ENCODE measurements at places on chromosomes 13 and 19. TPM values are rescaled to one million over a fixed set of nuclear protein-coding genes. Genes with fewer than 3 reads are reported as not detected.

PALM3 gene
- 25.9 TPM for total RNA-seq

PSG3 gene
- total RNA-seq, result not detected

RASGRP4 gene
- total RNA-seq, result 4.1 TPM

SPRED3 gene
- total RNA-seq, result 5.2 TPM

ATF5 gene
- 10.8 TPM for total RNA-seq

ZNF44 gene
- total RNA-seq, result 7.6 TPM

CYP4F8 gene
- not detected for total RNA-seq

PCDH8 gene
- 1.2 TPM for total RNA-seq

TLE2 gene
- total RNA-seq, result 20.0 TPM

UPF1 gene
- 77.3 TPM for total RNA-seq

DNA sequence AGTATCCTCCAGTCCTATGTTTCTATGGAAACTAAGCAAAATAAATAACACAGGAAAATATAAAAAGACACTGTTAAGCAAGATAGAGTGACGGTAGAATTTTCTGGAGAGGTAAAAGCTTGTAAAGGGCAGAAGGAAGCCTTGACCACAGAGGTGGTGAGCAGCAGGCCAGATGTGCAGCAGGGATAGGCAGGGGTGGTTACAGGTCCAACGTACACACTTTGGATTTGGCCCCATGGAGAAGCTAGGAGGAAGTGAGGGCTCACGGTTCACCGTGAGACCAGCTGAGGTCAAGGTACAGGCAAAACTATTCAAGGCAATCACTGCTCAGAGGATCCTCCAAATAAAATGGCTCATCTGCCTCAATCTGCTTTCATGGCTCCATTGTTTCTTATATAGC, 242.8 kb downstream of the B3GLCT start:
- no peak for DNase-seq

DNA sequence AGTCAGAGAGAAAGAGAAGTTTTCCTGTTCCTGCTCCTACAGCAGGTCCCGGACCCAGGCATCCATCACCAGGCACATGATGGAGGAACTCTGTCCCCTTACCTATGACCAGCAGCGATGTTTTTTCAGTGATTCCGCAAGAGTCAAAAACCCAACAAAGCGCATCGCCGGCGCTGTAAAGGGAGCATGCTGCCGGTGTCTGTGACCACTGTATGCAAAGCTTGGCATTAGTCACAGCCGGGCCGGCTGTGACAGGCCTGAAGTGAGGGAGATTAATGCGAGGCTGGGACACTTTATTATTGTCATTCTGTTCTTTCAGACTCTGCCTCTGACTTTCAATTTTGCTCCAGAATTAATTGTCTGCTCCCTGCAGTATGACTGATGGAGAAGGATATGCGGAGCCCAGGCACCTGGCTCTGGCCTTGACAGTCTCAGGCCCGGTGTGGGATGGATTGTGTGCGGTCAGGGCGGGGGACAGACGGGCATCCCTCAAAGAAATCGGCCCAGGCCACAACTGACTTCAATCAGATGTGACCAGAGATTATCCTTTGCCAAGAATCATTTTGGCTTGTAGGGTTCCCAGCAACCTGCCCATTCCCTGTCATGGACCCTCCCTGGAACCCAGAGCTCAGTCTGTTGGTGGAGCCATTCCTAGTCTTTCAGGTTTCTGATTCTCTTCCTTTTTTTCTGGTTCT, 462.0 kb upstream of the ZNF507 start:
- DNase-seq, result no peak

- no peak for DNase-seq
Measured at GRCh38 chr13:47213047-47213446, 316.2 kb upstream of the HTR2A start.

DNA sequence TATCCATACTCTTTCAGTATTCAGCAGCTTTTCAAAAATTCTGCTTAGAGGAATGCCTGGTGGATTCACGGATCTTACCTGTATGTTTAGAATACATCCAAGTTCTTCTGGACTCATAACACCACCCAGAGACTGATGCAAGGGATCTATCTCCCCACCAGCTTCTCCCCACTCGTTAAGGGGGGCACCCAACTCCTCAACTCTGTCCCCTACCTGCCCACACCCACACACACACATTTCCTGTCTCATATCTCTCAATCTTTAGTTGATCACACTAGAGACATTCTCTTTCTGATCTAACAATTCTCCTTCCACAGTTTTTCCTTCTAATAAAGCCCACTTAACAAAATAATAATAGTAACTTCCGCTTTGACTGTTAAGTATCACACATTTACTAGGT, 110.1 kb downstream of the DLEU7 start:
- DNase-seq, result no peak

DNA sequence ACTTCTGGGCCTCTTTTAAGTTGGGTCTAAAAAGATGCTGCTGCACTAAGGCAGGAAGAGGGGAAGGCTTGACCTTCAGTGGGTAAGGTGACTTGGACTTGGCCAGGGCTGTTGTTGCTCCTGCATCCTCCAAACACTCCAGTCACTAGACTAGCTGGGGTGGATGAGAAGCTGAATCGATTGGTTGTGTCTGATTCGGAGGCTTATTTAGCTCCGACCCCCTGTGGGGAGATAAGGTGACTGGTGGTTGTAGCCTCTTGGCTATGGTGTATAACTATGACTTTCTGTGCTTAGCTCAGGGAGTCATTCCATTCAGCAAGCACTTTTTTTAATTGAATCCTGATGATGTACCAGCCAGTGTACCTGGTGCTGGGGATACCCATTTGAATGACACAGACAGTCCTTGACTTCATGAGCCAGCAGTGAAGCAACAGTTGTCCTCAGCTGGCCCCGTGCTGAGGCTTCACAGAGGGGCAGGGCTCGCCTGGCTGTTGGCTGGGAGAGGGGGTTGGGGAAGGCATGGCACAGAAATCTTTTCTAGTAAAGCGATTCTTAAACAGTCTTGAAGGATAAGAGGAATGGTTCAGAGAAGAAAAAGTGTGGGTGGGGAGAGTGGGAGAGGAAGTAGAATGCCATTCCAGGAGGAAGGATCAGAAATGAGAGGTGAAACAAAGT, 9.9 kb downstream of the PCDH8 start:
- DNase-seq, result no peak

- DNase-seq, result peak; percentile 91
Measured at GRCh38 chr19:42140125-42140754, 8.0 kb upstream of the POU2F2 start.

DNA sequence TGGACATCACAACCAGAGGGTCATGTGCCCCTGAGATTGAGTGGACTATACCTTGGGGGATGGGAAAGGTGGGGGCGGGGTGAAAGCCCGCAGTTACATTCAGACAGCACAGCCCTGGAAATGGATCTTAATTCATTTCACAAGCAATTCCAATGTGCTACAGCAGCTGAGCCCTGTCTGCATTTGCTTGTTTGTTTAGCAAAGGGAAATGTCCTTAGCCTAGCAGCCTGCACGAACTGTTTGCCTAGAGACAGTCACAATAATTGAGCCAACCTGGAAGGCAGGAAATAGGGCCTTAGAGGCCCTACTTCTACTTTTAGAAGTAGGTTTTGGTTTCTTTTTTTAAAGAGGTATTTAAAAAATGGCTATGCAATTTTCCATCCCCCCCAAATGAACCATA, 177.3 kb upstream of the KL start:
- no peak for DNase-seq

- no peak for DNase-seq
Measured at GRCh38 chr13:48853728-48854102, 122.0 kb upstream of the FNDC3A start.

- no peak for DNase-seq
Measured at GRCh38 chr13:60758637-60759036, 361.6 kb downstream of the TDRD3 start.

DNA sequence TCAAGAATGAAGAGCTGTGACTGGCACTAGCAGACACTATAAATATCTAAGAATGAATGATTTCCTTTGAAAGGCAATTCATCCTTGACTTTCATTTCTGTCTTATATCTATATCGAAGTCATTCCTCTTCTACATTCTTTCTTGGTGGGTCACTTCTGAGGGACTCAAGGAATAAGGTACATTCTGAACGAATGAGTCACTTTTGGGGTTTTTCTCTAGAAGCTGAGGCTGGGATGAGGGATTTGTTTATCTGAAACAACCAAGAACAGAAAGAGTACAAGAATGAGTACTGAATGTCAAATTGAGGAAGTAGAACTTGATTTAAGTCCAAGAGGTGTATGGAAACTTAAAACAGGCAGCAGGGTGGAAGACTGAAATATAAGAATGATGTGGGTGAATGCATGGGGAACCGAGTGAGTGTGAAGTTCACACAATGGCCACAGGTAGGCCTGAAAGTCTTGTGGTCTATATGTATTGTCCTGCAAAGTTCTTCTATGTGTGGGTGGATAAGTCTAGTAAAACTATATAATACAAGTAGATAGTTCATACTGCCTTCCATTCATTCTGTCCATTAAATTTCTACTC, 343.9 kb downstream of the OXGR1 start:
- DNase-seq, result no peak

GRCh38 chr13:81211713-81212112, 870.8 kb upstream of the SPRY2 start:
- no peak for DNase-seq

DNA sequence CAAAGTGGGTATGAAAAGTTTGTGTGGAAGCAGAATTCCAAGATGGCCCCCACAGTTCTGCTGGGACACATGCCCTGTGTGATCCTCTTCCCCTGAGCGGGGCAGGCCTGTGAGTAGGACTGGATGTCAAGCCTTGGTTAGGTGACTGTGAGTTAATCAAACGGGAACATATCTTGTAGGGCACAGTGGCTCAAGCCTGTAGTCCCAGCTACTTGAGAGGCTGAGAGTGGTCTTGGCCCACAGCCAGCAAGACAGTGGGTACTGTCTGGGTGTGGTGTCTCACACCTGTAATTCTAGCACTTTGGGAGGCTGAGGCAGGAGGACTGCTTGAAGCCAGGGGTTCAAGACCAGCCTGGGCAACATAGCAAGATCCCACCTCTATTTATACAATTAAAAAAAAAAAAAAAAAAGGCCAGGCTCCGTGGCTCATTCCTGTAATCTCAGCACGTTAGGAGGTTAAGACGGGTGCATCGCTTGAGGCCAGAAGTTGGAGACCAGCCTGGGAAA, 6.4 kb downstream of the ZNF653 start:
- DNase-seq, result no peak

- no peak for DNase-seq
Measured at GRCh38 chr13:51614350-51614786, 30.1 kb downstream of the WDFY2 start.

DNA sequence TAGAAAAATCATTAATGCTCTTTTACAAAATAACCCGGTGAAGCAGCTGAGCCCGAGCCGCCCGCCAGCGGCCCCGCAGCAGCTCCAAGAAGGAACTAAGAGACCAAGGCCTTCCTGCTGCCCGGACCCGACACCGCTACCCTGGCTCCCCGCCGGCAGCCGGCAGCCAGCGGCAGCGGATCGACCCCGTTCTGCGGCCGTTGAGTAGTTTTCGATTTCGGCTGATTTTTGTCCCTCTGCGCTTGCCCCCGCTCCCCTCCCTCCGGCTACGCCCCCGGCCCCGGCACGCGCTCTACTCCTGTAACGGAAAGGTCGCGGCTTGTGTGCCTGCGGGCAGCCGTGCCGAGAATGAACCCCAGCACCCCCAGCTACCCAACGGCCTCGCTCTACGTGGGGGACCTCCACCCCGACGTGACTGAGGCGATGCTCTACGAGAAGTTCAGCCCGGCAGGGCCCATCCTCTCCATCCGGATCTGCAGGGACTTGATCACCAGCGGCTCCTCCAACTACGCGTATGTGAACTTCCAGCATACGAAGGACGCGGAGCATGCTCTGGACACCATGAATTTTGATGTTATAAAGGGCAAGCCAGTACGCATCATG, at the start of gene PABPC3:
TSS of gene PABPC3 (plus strand) at position 286 of the 603 bp plus-strand sequence. CDS start at position 349, 63 bp downstream.
- DNase-seq, result peak; percentile 23

DNA sequence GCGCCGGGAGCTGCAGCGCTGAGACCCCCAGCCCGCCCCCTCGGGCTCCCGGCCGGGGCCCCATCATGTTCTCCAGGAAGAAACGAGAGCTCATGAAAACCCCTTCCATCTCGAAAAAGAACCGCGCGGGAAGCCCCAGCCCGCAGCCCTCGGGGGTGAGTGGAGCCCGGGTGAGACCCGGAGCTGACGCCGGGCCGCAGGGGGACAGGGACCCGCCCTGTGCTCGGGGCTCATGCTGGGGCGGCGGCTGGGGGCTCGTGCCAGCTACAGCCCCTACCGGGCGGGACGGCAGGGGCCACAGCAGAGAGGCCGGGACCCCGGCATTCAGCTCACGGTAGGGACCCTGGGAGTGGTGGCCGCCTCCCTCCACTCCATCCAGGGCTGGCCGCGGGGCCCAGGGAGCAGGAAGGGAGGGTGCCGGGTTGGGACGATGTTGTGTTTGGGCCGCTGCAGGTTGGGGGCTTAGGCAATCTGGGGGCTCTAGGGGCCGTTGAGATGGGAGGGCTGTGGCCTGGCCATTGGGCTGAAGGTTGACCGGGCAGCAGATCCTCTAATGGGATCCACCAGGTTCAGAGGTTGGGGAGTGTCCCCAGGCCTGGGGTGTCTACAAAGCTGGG, 482 bp downstream of the ARHGAP45 start:
- no peak for DNase-seq

DNA sequence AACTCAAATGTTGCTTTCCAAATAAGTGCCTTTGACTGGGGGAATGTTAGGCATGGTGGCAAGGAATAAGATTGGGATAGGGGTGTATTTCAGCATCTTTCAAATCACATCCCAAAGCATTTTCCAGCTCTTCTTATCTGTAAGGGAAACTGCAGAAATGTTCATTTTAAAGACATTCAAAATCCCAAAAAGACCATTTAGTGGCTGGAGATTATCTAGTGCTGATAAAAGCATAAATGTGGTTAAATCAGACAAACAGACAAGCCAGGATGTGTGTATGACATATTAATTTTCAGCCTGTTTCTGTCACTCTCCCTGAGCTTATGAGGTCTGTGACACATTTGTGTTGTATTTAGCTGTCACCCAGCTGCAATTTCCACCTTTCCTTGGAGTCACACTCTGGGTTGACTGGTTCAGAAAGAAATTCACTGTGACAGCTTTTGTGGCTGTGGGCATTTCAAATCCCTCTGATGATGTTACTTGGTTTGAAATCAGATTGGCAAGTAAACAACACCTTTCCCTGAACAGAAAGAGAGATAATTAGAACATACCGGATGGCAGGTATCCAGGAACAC, 69.7 kb upstream of the SIAH3 start:
- no peak for DNase-seq

DNA sequence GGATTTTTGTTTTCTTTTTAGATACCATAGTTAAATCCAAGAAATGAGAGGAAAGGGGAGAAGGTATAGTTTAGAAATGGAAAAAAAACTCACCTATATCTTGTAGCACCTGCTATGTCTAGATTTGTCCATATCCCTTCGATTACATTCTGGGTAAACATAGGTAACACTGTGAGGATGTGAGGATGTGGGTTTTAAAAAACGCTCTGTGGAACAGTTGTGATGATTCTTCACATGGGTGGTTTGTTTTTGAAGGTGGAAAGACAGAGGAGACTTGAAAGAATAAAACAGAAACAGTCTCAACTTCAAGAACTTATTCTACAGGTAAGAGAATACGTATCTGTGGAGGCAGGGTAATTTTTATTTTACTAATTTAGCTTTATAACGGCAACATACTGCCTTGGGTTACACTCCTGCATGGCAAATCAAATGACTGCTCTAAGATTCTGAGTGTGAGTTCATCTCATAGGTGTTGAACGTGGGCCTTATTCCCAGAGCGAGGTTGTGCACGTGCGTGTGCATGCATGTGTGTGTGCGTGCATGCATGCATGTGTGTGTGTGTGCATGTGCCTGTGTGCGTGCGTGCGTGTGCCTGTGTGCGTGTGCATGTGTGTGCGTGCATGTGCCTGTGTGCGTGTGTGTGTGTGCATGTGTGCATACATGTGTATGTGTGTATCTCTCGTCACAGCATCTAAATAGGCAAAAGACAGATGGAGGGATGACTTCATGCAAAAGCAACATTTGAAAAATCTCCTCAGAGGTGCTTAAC, 23.5 kb downstream of the ATP4B start:
- no peak for DNase-seq

- DNase-seq, result no peak
Measured at GRCh38 chr13:73036566-73036965, 22.2 kb upstream of the KLF5 start.

Measured in WTC11 (cell line).